ENCODE measurements at places on chromosomes 6 and 20. TPM values are rescaled to one million over a fixed set of nuclear protein-coding genes. Genes with fewer than 3 reads are reported as not detected.

Gene HLA-DPB1
- total RNA-seq: not detected

Gene SIRPD
- not detected for total RNA-seq

Gene CPNE5
- not detected for total RNA-seq

Gene ATP6V1G2
- total RNA-seq: 2.4 TPM

Gene STK4
- 47.7 TPM for total RNA-seq

Gene CCN5
- 0.93 TPM for total RNA-seq

Gene NKAIN4
- not detected for total RNA-seq

Gene SSTR4
- not detected for total RNA-seq

Gene HLA-DRA
- total RNA-seq: not detected

- DNase-seq: peak; percentile 25
- no peak overlapping the region for H3K27ac ChIP-seq
- H3K4me3 ChIP-seq: no peak overlapping the region
- peaks cover 29% of the 10 kb centered on the region for H3K27me3 ChIP-seq
- H3K36me3 ChIP-seq: no peaks in the 10 kb centered on the region
- no peaks in the 10 kb centered on the region for H3K4me1 ChIP-seq
These were observed 15.8 kb upstream of the DEK start for GRCh38 chr6:18280084-18280483.

DNA sequence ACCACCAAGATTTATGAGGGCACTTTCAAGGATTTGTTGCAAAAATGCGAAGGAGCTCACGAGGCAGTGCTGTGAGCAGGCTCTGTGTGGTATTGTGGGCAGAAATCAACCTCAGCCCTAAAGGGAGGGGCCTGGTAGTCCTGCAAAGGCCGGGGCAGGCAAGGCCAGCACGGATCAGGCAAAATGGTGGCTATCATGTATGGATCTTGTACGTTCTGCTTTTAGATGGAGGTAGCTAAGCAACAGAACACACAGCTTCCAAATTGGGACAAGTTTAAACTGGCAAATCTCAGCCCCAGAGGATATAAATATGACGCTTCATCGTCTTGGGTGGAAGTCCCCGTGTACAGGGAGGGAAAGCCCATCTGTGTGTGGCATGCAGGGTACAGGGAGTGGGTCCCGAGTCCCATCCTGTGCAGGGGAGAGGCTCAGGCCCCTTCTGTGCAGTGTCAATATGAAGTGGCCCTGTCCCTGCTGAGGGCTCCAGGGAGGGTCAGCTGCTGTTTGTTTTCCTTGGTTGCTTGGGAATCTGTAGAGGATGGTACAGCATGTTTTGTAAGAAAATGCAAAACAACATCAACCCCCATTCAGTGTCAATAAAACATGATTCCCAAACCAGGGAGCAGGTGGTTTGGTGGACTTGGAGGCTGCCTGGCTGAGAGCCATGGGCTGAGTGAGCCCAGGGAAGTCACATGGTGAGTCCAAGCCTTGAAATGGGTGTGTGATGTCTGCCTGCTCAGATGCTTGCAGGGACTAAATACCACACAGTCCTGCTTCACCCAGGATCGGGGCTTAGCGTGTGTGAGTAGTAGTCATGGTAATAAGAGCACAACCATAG is 113.0 kb downstream of the SYCP2 start:
- H3K36me3 ChIP-seq: no peaks in the 10 kb centered on the region
- H3K27me3 ChIP-seq: no peaks in the 10 kb centered on the region
- H3K4me3 ChIP-seq: peak overlapping the region; percentile 17

- H3K4me3 ChIP-seq: no peak overlapping the region
- no peaks in the 10 kb centered on the region for H3K4me1 ChIP-seq
- no peaks in the 10 kb centered on the region for H3K27me3 ChIP-seq
- DNase-seq: no peak
- H3K27ac ChIP-seq: no peak overlapping the region
These were observed 210.9 kb upstream of the GGTLC1 start for GRCh38 chr20:24199501-24199900.

Measured in MCF 10A (cell line).